ENCODE measurements at places on chromosomes 5 and 9.

GRCh38 chr9:88258601-88259000 is 120.3 kb upstream of the SPATA31C2 start:
- DNase-seq = no peak

- DNase-seq = no peak
Measured at GRCh38 chr9:138033950-138034349, 156.4 kb downstream of the CACNA1B start.

- DNase-seq = no peak
Measured at GRCh38 chr5:95590880-95591279, 29.0 kb upstream of the GPR150 start.

- DNase-seq = no peak
Measured at GRCh38 chr9:17905366-17905765, 326.5 kb downstream of the SH3GL2 start.

DNA sequence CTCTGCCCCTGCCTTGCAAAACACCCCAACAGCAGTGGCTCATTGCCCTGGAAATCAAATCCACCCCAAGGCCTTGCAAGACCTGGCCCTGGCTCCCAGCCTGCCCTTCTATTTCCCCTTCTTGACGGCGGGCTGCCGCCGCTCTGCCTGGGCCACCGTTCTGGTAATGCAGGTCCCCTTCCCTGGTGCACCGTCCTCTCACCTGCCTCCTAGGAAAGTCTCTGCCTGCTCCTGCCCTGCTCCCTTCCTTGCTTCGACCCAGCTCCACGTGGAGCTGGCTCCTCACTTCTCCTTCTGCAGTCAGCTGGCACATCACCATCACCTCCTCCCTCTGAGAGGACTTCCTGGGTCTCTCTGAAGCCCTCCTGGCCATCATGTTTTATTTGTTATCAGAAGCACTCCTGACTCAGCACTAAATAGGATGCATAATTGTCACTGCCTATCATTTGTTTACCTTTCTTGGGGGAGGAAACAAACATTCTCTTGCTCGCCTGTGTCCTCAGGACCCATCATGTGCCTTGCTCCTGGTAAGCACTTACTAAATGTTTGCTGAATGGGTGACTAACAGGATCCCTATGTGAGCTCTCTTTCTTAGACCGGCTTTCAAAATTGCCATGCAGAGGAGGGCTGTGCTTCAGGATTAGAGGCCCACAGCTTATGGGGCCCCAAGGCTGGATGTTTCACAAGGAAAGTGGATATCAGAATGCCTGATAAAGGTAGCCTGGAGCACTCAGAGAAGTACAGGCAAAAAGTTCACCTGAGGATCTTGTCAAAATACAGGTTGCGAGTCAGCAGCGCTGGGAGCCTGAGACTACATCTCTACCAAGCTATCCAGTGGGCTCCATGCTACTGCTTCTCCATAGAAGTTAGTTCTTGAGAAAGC is 19.6 kb upstream of the C5orf47 start:
- DNase-seq = no peak

GRCh38 chr5:87079219-87079618 is 188.5 kb upstream of the RASA1 start:
- DNase-seq = no peak
